ENCODE measurements at places on chromosomes 3 and 15. TPM values are rescaled to one million over a fixed set of nuclear protein-coding genes. Genes with fewer than 3 reads are reported as not detected.
A peak's percentile ranks its signal among the peaks of the same experiment; 100 is the strongest.

The DPPA4 gene
- polyA plus RNA-seq, result 1.3 TPM

DNA sequence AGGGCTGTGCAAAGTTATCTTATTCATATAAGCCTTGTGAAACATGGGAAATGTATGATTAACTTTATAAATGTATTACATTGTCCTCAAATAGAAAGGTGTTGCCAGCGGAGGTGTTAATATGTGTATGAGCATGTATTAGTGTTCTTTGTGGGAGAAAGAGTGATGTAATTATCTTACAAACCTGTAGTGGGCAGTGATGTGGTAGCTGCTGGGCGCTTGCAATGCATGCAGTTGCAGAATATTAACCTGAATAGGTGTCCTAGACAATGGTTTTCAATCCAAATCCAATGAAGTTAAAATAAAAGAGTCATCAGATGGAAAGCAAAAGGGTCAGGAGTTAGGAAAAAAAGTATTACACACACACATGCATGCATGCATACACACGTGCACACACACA lies 881.3 kb upstream of the CADM2 start:
- DNase-seq, result no peak

DNA sequence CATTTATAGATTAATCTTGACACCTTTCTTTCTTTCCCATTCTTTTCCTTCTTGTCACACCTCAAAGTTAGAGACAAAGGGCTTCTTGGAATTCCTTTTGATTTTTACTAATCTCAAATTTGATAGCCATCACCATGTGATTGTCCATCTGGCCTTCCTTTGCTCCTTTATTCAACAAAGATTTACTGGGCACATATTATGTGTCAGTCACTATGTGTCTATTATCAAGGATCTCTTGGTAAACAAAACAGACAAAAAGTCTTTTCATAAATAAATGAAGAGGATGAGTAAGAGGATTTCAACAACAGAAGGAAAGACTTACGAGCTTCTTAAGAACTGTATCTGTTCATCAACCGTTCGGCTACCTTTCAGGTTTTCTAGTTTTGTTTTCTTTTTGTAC lies 56.5 kb downstream of the SAMMSON start:
- no peak for DNase-seq

DNA sequence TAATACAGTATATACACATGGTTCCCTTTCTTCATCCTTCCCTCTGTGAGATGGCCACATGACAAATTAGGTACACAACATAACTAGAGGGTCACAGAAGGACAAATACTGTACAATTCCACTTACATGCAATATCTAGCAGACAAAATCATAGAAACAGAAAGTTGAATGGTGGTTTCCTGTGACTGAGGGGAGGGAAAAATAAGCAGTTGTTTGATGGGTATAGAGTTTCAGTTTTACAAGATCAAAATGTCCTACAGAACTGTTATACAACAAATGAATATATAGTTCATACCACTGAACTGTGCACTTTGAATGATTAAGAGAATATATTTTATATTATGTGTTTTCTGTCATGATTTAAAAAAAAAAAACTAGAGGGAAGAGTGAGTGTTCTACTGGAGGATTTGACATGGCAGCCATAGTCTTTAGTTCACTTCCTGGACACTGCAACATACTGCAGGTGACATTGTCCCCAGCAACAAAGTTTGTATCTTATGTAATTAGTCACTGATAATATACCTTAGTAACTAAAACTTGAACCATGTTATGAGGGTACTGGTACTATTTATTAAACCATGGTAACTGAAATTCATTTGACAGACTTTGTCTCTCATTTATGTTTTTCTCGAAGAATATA lies 37.2 kb downstream of the CCDC54 start:
- no peak for DNase-seq

The MESP2 gene
- 0.30 TPM for polyA plus RNA-seq

The CCDC39 gene
- polyA plus RNA-seq, result not detected

- no peak for DNase-seq
Measured at GRCh38 chr3:79480746-79481145, 287.1 kb downstream of the ROBO1 start.

DNA sequence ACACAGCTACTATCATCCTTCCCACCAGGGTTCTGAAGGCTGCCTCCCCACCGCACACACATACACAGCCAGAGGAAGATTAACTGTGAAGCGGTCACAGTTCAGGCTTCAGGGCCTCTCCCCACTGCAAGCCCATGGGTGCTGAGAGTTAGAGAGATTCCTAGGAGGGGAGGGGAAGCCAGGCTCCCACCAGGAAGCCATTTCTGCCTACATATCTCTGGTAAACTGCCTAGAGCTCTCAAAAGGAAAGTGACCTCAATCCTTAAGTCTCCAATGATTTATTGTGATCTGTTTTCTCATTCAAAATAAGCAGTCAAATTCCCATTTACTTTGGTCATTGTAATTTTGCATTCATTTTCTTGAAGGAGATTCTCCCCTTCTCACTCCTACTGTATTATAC lies 141.0 kb upstream of the BNIP2 start:
- no peak for DNase-seq

The GOLGA8M gene
- 1.3 TPM for polyA plus RNA-seq

DNA sequence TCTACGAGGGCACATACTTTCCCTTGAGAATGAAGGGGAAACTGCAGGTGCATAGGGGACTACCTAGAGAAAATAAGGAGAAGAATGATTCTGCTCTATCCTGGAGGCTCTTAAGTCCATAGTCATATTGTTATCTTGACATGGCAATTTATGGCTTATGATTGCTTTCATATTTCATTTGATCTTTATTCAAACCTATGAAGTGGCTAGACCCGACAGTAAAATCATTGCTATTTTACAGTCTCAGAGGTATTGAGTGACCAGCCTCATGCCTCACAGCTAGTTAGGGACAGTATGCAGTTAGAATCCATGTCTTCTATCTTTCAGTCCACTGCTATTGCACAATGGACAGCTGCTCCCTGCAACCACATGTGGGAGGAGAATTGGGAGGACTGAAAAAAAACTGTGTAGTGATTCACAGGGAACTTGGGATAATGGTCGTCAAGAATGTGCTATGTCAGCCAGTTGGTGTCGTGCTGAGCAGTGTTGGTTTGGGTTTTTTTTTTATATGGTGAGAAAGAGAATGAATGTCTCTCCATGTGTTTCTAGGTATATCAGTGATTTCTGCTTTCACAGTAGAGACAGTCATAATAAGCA lies 63.2 kb upstream of the SPPL2A start:
- DNase-seq, result peak; percentile 86

GRCh38 chr15:85583442-85583841 lies 203.0 kb downstream of the AKAP13 start:
- no peak for DNase-seq

DNA sequence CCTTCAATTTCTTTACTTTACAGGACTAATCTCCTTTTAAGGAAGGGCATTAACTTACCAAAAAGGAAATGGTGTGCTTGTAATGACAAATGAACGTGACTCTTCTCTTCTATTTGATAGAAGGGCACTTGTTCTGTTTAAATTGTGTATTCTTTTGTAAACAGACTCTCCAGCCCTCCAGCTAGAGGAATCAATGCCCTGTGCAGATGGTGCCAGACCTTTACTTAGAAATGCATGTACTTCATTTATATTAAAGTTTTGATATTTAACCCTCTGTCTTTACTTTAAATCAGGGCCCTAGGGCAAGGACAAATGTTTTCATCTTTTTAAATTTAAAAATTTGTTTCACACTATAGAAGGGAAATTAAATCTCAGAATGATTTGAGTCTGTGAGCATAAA lies 355.1 kb downstream of the GBE1 start:
- DNase-seq, result no peak

- no peak for DNase-seq
Measured at GRCh38 chr15:62431008-62431797, 266.1 kb upstream of the C2CD4B start.

- no peak for DNase-seq
Measured at GRCh38 chr3:19394946-19395345, 246.6 kb downstream of the KCNH8 start.

DNA sequence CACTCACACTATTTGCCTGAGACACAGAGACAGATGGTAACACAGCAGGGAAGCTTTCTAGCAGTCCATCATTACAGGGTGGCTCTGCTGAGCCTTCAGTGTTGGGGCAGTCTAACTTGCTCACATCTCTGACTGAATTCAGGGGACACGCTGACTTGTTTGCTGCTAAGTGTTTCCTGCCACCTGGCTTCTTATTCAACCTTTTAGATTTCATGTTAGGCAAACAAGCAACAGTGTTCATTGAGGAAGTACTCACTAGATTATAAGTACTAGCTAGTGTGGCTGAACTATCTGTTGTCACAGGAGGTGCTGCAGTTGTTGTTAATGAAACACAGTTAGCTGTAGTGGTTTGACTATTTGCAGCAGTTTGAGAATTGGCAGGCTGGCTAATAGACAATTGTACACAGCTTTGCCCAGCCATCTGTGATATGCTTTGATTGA lies 37.3 kb downstream of the USF3 start:
- no peak for DNase-seq

- DNase-seq, result no peak
Measured at GRCh38 chr3:122548076-122548475, 16.0 kb downstream of the PARP9 start.

The ADAMTS9 gene
- polyA plus RNA-seq, result 15.4 TPM

The TOP2B gene
- polyA plus RNA-seq, result 120 TPM

The CCR5 gene
- 1.8 TPM for polyA plus RNA-seq

- peak; percentile 21 for DNase-seq
Measured at GRCh38 chr3:139940622-139941021, 5.6 kb downstream of the CLSTN2 start.
